ENCODE measurements at places on chromosomes 11 and 22.
A peak's percentile ranks its signal among the peaks of the same experiment; 100 is the strongest.

- no peaks in the 10 kb centered on the region for H3K27me3 ChIP-seq
- H3K4me1 ChIP-seq, result peaks cover 53% of the 10 kb centered on the region
- peak overlapping the region; percentile 81 for H3K4me3 ChIP-seq
- no peak for DNase-seq
- peaks cover 16% of the 10 kb centered on the region for H3K36me3 ChIP-seq
- H3K27ac ChIP-seq, result peak overlapping the region; percentile 94
These were observed 2.1 kb upstream of the PTPRCAP start for GRCh38 chr11:67439321-67440228.

GRCh38 chr11:115525531-115526006, 21.4 kb upstream of the CADM1 start:
- no peak overlapping the region for H3K27ac ChIP-seq
- DNase-seq, result no peak
- no peaks in the 10 kb centered on the region for H3K4me1 ChIP-seq
- peaks cover 5% of the 10 kb centered on the region for H3K36me3 ChIP-seq
- H3K27me3 ChIP-seq, result peaks cover 4% of the 10 kb centered on the region

DNA sequence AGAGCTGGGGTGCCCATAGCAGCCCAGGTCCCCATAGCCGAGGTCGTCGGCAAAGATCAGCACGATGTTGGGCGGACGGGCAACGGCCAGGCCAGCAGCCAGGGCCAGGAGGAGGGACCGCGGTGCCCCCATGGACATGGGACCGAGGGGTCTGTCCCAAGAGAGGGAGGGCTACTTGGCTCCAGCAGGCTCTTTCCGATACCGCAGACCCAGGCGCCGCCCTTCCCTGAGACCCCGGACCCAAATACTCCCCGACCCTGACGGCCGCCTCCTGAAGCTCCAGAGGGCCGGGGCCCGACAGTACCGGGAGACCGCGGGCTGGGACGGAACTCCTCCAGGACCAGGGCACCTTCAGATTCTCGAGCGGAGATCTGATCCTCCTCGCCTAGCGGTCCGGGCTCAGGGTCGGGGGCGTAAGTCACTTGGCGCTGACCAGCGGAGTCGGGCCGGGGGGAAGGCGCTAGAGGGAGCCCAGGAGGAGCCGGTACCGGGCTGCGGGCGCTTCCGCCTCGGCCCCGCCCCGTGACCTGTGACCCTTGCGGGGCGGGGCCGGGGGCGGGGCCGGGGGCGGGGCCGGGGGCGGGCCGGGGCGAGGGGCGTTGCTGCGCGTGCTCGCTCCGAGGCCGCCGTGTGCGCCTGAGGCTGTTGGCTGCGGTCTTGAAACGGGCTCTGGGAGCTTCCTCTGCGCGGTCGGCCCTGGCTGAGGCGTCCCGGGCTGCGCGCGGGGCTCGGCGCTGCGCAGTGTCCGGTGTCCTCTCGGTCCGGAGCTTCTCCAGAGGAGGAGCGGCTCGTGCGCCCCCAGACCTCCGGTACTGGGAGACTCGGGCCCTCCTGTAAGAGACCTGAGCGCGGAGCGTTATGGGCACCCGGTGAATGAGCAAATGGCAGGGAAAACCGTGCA, at the start of gene ARSA:
ARSA (minus strand) TSS at position 511 of the 901 bp plus-strand sequence; CDS start at position 138, 373 bp downstream.
- H3K27me3 ChIP-seq, result no peaks in the 10 kb centered on the region
- no peaks in the 10 kb centered on the region for H3K36me3 ChIP-seq
- peaks cover 18% of the 10 kb centered on the region for H3K4me1 ChIP-seq
- peak within 1 kb of the TSS; percentile 90 for H3K4me3 ChIP-seq
- DNase-seq, result peak; percentile 73

DNA sequence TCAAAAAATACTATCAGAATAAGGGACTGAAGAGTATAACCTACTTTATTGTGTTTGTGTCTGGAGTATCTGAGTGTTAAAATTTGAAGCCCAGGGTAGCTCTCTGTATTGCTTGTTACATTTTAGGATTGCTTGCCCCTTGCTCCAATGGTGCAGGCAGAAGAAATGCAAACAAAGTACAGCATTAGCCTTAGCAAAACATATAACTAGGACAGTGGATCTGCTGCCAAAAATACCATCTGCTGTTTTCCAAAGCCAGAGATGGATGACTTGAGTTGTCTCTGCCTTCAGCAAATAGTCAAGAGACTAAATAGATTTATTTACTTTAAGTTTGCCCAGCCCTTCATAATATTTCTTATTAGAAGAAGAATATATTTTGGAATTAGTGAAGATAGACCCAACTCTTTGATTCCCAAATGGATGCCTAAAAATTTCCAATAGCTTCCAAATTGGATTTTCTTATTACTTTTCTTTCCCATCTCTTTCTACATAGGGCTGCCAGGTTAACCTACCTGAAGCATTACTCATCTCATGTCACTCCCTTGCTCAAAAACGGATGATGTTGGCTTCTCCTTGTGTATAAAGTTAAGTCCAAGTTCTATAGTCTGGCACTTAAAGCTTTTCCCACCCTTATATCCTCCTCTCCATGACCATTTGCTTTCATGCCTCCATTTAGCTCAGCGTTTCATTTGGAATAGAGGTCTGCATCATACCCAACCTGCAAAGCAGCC, 66.3 kb downstream of the LDLRAD3 start:
- peaks cover 8% of the 10 kb centered on the region for H3K27me3 ChIP-seq
- H3K4me1 ChIP-seq, result no peaks in the 10 kb centered on the region
- H3K27ac ChIP-seq, result no peak overlapping the region

Measured in naive B cell (primary cell).